ENCODE measurements at places on chromosomes 4 and X. TPM values are rescaled to one million over a fixed set of nuclear protein-coding genes. Genes with fewer than 3 reads are reported as not detected.

The USP17L26 gene
- not detected for total RNA-seq

The CTAG1A gene
- total RNA-seq: not detected

The NUDT10 gene
- total RNA-seq: 2.1 TPM

The AFAP1 gene
- 65.6 TPM for total RNA-seq

The HTN3 gene
- total RNA-seq: not detected

The POLR2B gene
- 130 TPM for total RNA-seq

The GPR82 gene
- total RNA-seq: not detected

The VCX3A gene
- total RNA-seq: not detected

The FGF13 gene
- total RNA-seq: not detected

Data from smooth muscle cell of the umbilical artery (primary cell).